Stimulated activated CD8-positive, alpha-beta memory T cell treated with anti-CD3 and anti-CD28 coated beads, Interleukin-15, amount 100 ng/mL, for 4 hours (primary cell): ENCODE measurements at places on chromosomes 7 and 10.

- DNase-seq, result no peak
These were observed 3.5 kb upstream of the GNGT1 start for GRCh38 chr7:93902777-93903423.

- DNase-seq, result no peak
These were observed 27.1 kb downstream of the SYPL1 start for GRCh38 chr7:106085015-106085414.

DNA sequence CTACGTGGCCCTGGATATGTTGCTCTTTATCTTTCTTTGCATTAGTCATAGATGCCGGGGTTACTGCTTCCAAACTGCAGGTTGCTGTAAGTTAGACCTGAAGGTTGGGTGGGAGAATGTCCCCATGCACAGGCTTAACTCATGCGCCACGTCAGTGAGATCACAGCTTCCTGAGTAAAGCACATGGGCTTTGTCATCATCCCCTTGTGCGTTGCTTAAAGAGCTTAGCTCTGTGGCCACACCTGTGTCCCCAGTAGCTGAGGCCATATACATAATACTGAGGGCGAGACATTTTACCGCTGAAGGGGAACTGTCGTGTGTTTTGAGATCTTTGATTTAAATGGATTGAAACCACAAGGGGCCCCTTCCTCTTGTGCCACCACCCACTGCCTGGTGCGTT is 45.8 kb upstream of the BTBD16 start:
- no peak for DNase-seq

DNA sequence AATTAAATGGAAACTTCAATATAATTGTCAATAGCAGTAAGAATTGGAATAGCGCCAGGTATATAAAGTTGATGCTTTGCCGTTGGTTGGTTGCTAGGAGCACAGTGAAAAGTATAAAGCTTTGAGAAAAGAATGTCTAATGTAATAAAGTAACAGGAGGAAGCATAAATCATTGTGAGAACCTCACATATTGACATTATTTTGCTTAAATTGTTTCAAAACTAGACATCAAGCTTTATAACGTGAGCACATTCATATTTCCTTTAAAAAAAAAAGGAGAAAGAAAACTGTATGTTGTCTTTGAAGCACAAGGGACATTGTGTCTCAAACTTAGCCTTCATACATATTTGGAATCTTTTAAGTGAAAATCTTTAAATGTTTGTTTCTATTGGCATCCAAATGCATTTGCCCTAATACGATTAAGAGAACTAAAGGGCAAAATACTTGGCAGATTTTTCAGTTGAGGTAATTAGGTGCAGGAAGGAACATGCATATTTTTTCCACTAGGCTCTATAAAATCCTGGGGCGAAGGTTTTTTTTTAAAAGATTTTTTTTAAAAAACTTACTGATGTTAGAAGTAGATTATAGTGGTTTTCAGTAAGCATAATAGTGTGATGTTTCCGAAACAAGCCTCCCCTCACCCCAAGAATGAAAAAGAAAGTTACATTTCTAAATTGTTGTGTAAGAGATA is 92.4 kb downstream of the ARID5B start:
- no peak for DNase-seq

- no peak for DNase-seq
These were observed 21.5 kb downstream of the POLL start for GRCh38 chr10:101566333-101567164.

GRCh38 chr7:22549667-22550513 is 49.9 kb upstream of the STEAP1B start:
- DNase-seq, result no peak

- no peak for DNase-seq
These were observed 26.9 kb upstream of the SORBS1 start for GRCh38 chr10:95588025-95588424.

DNA sequence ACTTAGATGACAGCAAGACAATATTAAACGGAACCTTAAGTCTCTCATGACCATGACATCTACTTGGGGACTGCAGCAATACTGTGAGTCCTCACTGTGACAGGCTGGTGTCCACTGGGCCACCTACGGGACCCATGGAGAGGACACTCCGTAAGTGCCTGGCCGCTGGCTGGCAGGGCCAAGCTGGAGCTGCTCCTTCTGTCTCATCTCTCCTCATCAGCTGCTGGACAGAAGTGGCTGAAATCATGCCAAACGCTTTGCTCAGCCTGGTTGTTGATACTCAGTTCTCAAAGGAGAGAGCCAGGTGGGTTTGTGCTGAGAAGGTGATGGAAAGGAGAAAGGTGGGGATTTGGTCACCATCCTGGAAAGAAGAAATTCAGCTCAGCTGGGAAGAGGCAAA is 33.3 kb downstream of the AFAP1L2 start:
- no peak for DNase-seq

- DNase-seq, result no peak
These were observed 49.2 kb downstream of the CHST3 start for GRCh38 chr10:72013202-72013945.
